Non-pigmented ciliary epithelial cell (primary cell): ENCODE measurements at places on chromosomes 12 and 14.

- DNase-seq, result no peak
These were observed 43.9 kb upstream of the FGF6 start for GRCh38 chr12:4489556-4489955.

GRCh38 chr12:11965258-11965910, 105.4 kb upstream of the BCL2L14 start:
- no peak for DNase-seq

DNA sequence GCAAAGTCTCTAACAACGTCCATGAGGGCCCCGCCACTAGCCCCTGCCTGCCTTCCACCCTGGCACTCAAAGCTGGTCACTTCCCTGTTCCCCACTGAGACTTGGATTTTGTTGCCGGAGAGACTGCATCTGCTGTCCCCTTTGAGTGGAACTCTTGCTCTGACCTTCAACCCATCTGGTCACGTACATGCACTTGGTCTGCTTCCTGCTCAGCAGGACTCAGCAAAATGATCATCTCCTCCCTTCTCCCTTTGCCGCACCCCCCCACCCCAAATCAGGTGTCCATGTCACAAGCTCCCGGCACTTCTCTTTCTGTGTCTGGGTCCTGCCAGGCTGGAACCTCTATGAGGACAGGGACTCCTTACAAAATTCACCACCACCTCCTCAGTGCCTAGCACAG, 180.9 kb downstream of the CHST11 start:
- DNase-seq, result no peak

- DNase-seq, result no peak
These were observed 26.0 kb downstream of the SCYL2 start for GRCh38 chr12:100293017-100293416.

DNA sequence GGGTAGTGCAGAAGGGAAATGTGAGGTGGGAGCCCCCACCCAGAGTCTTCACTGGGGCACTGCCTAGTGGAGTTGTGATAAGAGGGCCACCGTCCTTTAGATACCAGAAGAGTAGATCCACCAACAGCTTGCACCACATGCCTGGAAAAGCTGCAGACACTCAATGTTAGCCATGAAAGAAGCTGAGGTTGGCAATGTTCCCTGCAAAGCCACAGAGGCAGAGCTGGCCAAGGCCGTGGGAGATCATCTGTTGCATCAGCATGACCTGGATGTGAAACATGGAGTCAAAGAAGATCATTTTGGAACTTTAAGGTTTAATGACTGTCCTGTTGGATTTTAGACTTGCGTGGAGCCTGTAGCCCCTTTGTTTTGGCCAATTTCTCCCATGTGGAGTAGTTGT, 468.4 kb upstream of the FOXG1 start:
- no peak for DNase-seq

DNA sequence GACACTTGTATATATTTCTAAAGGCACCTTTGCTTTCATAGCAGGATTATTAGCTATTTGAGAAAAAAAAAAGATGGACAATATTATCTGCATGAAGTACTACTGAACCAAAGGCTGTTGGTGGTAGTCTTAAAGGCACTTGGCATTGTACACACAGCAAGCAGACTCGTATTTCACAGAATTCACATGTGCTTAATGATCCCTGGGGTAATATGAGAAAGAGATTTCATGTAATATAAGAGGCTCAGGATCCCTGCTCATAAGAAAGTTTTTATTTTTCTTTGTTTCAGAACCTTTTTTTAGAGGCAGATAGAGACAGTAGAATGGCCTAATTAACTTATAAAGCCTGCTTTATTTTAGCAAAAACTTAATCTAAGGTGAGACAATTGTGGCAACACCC, 59.5 kb downstream of the SYNE2 start:
- DNase-seq, result no peak

- no peak for DNase-seq
These were observed 69.0 kb downstream of the IFT81 start for GRCh38 chr12:110193196-110193595.

GRCh38 chr12:85445060-85445938, 165.3 kb downstream of the ALX1 start:
- DNase-seq, result no peak

- peak; percentile 43 for DNase-seq
These were observed at the start of gene SLC16A7 for GRCh38 chr12:59595883-59596540. SLC16A7 (plus strand) TSS chr12:59596029; CDS start chr12:59704802, 108,773 bp downstream.

GRCh38 chr12:63968673-63969072, 124.2 kb downstream of the SRGAP1 start:
- no peak for DNase-seq

GRCh38 chr12:121391619-121392324, 8.1 kb upstream of the RNF34 start:
- peak; percentile 36 for DNase-seq

GRCh38 chr12:57740656-57741412, 2.3 kb upstream of the AGAP2 start:
- no peak for DNase-seq

DNA sequence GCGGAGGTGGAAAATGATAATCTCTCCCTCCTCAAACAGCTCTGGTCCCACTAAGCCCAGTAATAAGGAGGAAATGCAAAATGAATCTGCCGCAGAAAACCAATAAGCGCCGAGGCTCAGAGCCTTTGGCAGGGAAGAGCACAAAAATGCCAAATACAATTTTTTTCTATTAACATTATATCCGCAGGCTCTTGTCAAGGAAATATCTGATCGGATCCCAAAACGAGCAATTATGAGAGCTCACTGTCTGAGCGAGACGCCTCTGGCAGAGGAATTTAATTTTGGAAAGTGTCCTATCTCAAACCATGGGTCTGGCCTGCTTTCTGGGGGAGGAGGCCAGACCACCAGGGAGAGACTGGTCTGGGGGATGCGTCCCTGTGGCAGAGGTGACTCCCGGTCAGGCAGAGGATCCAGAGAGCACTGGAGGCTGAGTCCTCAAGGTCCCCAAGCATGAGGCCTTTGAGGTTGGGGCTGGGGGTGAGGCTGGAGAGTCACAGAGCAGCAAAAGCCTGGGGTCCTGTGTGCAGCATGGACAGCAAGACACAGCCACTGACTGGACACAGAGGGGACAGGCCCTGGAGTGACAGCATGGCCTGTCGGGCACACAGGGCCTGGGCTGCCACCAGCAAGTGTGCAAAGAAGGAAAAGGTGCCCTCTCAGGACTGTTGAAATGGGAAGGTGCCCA, 342.8 kb upstream of the SFSWAP start:
- DNase-seq, result no peak

GRCh38 chr12:106044773-106045172, 94.0 kb downstream of the NUAK1 start:
- peak; percentile 36 for DNase-seq

DNA sequence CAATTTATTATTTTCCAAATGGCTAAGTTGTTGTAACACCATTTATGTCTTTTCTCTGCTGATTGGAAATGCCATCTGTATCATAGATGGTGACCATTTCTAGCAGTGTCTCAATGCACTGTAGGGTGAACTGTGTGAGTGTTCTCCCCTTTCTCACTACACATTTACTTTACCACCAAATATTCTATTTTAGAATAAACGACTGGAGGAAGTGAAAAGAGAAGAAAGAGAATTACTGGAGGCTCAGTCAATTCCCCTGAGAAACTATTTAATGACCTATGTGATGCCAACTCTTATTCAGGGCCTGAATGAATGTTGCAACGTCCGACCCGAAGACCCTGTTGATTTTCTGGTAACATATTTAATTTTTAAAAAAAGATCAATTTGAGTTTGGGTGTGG, 15.5 kb upstream of the PAPOLA start:
- no peak for DNase-seq

DNA sequence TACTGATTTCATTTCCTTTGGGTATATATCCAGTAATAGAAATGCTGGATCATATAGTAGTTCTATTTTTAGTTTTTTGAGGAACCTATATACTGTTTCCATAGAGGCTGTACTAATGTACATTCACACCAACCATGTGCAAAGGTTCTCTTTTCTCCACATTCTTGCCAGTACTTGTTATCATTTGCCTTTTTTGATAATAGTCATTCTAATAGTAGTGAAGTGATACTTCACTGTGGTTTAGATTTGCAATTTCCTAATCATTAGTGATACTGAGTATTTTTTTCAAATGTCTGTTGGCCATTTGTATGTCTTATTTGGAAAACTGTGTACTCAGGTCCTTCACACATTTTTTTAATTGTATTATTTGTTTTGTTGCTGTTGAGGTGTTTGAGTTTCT, 148.2 kb upstream of the NAV3 start:
- DNase-seq, result no peak

GRCh38 chr12:31005256-31005943, 68.3 kb upstream of the DDX11 start:
- no peak for DNase-seq

DNA sequence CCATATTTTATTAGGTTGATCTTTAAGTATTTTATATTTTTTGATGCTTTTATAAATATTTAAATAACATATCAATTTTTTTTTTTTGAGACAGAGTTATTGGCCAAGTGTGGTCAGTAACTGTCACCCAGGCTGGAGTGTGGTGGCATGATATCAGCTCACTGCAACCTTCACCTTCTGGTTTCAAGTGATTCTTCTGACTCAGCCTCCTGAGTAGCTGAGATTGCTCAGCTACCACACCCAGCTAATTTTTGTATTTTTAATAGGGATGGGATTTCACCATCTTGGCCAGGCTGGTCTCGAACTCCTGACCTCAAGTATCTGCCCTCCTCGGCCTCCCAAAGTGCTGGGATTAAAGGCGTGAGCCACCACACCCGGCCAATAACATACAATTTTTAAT, 71.1 kb downstream of the FUT8 start:
- DNase-seq, result no peak

- no peak for DNase-seq
These were observed 805 bp upstream of the CRACR2A start for GRCh38 chr12:3753544-3754284.

GRCh38 chr12:14613718-14614117, 46.0 kb upstream of the PLBD1 start:
- no peak for DNase-seq

DNA sequence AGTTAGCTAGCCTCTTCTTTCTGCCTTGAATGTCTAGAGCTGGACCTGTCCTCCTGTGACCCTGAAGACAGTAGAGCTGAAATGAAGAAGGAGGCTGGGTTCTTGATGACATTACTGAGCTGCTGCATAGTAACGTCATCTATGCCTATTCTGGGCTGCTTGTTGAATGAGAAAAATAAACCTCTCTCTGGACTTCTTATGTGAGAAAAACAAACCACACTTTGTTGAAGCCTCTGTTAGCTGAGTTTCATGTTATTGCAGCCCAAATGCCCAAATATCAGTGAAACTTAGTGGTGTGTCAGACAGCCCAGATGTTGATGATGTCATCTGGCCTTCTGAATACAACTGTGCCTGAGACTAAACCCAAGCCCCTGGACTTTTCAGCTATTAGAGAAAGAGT, 67.0 kb upstream of the MAX start:
- no peak for DNase-seq

DNA sequence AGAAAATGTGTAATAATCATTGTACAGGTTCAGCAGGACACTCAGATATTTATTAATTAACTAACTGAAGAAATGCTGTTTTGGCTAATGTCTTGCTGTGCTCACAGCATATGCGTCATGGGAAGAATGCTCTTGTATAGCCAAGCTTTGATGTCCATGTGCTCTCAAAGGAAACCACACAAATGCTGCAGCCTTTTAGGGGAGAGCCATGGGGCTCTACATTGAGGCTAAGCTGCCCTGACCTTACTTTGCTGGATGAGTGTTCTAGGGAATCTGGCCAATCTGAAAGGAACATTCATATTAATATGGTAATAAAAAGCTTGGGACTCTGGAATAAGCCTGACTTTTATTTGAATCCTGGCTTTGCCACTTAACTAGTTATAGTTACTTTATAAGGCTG, 9.5 kb upstream of the CRADD start:
- DNase-seq, result no peak
